ENCODE measurements at places on chromosomes 12 and 14.

DNA sequence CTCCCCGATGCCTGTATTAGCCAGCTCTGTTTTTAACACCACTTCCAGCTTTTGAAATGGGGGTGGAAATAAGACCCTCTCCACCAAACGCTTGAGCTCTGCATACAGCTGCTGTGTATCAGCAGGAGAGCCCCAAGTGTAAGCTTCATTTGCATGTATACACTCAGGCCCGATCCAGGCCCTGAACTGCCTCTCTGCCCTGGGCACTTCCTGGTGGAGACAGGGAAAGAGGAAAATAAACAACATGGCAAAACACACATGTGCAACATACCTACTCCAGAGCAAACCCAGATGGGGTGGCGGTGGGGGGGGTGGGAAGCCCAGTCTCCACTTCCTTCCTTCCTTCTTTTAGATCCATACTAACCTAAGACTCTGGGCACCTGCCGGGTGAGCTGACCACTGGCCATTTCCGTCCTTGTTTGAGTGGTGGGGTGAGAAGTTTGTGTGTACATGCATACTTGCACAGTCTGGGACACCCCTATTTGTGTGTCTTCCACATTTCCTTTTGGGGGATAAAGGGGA lies 55.3 kb downstream of the RBM19 start:
- H3K4me3 ChIP-seq = no peak overlapping the region
- no peak overlapping the region for H3K27ac ChIP-seq
- no peaks in the 10 kb centered on the region for H3K4me1 ChIP-seq
- H3K27me3 ChIP-seq = no peaks in the 10 kb centered on the region
- no peak for DNase-seq

DNA sequence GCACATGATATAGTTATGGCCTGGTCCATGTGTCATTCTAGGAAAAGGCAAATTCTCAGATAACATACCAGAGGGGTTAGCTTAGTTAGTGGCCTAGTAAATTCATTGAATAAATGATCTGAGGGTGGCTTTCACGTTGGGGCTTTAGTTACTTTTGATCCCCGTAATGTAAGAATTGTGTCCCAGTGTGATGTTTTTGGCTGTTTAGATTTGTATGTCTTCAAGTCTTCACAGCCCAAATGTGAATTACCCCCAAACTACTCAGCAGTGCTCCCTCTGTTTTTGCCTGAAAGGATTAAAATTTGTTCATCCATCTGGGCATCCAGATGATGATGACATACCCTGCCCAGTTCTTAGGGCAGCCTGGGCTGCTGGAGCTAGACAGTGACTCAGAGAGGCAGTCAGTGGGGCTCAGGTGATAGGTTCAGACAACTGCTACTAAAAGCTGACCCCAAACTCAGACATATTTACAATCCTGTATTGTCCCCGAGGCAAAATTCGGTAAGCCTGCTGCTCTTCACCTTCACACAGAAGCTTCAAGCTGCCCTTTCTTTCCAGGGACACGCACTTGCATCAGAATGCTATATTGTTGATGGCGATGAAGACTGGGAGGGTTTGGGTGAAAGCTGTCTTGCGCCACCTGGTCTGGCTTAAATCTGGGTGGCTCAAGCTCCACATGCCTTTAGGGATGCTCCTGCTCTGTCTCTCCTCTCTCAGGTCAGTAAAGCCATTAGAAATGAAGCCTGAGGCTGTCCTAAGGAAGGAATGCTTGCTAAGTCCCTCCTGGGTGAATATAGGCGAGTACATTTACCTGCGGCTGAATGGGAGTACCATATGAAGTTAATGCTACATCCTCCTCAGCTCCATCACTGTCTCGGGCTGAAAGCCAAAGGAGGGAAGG lies 10.3 kb downstream of the GPRC5D start:
- H3K27ac ChIP-seq = no peak overlapping the region
- no peak overlapping the region for H3K4me3 ChIP-seq
- H3K36me3 ChIP-seq = no peaks in the 10 kb centered on the region
- peak; percentile 58 for DNase-seq
- no peaks in the 10 kb centered on the region for H3K27me3 ChIP-seq
- no peaks in the 10 kb centered on the region for H3K4me1 ChIP-seq

DNA sequence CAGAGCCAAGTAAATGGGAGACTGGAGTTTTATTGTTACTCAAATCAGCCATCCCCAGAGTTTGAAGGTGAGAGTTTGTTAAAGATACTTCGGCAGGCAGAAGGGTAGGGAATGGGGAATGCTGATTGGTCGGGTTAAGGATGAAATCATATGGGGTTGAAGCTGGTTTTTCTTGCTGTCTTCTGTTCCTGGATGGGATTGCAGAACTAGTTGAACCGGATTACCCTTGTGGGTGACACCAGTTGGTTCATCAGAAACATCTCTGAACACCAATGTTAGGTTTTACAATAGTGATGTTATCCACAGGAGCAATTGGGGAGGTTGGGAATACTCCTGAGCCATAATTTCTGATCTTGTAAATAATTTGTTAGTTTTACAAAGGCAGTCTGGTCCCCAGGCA lies 18.7 kb upstream of the SMCO2 start:
- H3K4me1 ChIP-seq = no peaks in the 10 kb centered on the region
- H3K4me3 ChIP-seq = no peak overlapping the region
- no peak overlapping the region for H3K27ac ChIP-seq
- H3K36me3 ChIP-seq = no peaks in the 10 kb centered on the region

DNA sequence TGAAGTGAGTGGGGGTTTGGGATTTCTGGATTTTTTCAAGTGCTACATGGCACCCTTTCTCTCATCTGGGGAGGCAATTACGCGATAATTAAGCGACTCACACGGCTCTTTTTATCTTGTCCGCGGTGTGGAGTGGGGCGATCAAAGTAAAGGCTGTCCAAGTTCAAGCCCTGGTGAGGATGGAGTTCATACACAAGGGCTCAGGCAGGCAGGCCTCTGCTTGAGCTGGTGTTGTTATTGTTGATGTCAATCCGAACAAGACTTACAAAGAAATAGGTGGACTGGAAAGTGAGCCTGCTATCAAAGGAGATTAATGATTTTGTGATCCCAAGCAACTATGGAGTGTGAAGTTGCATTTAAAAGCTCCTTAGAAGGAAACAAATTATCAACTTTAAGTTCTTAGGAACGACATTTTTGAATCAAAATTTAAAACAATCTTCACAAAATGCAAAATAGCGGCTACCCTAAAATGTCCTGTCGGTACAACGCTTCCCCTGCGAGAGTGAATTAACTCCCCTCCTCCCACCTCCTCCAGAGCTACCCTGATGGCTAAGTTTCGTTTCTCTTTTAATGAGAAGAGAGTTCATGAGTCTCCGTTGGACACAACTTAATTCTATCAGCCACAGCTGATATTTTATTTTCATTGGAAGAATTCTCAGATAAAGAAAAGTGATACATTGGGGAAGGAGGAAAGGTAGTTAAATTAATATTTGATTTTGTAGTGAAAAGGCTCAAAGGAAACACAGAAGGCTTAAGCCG lies 5.9 kb downstream of the FOXA1 start:
- H3K36me3 ChIP-seq = no peaks in the 10 kb centered on the region
- H3K4me1 ChIP-seq = peaks cover 29% of the 10 kb centered on the region
- DNase-seq = no peak
- H3K27me3 ChIP-seq = peaks cover 30% of the 10 kb centered on the region
- peak overlapping the region; percentile 74 for H3K27ac ChIP-seq

GRCh38 chr12:113295886-113296556 lies 38.9 kb downstream of the SLC8B1 start:
- peaks cover 30% of the 10 kb centered on the region for H3K4me1 ChIP-seq
- no peaks in the 10 kb centered on the region for H3K27me3 ChIP-seq
- peaks cover 55% of the 10 kb centered on the region for H3K36me3 ChIP-seq
- H3K27ac ChIP-seq = no peak overlapping the region

DNA sequence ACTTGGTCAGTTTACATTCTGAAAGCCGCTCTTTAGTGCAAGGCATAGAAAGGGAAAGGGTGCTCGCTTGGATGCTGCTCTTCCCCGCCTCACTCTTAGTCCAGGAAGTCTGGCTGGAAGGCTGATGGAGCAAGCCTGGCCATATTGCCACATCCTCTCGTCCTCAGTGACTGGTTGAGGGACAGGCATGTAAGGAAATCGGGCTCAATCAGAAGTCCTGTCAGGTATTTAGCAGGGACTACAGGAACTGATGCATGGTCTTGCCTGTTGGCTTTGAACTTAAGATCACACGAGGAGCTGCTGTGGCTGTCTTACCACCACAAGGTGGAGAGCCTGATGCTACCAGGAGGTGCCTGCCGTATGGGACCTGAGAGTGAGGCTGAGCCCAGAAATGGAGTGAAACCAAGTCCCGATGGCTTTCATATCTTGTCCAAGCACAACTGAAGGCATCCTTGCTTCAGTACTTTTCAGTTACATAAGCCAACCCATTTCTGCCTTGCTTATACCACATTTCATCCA lies 10.7 kb upstream of the C12orf75 start:
- peaks cover 6% of the 10 kb centered on the region for H3K4me1 ChIP-seq
- H3K36me3 ChIP-seq = no peaks in the 10 kb centered on the region
- no peak overlapping the region for H3K4me3 ChIP-seq

- H3K36me3 ChIP-seq = no peaks in the 10 kb centered on the region
- H3K4me1 ChIP-seq = peaks cover 10% of the 10 kb centered on the region
- no peaks in the 10 kb centered on the region for H3K27me3 ChIP-seq
These were observed 4.1 kb downstream of the CYP46A1 start for GRCh38 chr14:99688210-99688581.

GRCh38 chr12:116939734-116940133 lies 29.0 kb downstream of the FBXW8 start:
- DNase-seq = no peak
- H3K4me3 ChIP-seq = no peak overlapping the region
- no peaks in the 10 kb centered on the region for H3K36me3 ChIP-seq
- H3K27ac ChIP-seq = no peak overlapping the region
- H3K4me1 ChIP-seq = peaks cover 18% of the 10 kb centered on the region
- H3K27me3 ChIP-seq = no peaks in the 10 kb centered on the region

DNA sequence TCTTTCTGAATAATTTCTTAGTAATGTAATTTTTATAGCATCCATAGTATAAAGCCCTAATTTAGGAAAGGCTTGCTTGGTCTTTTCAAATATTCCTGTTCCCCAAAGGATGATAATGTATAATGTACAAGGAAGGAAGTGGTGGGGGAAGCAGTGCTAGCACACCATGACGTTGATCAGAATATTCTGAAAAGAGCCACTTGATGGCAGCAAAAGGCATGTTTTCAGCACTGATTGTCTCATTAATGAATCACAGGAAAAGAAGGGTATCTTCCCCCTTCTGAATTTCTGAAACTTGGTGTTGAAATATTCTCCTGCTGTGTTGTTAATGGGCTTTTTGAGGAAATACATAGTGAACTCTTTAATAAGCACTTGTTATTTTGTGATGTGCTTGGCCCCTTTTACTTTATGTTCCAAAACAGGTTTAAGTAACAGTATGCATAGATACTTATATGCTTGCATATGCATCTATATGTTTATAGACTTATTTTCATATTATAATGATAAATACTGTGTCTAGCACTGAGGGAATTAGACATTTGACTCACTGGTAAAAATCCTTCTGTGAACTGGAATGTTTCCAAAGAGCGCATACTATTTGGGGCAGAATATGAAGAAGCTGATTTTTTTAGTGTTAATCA lies 122.0 kb downstream of the TMEM117 start:
- H3K27ac ChIP-seq = no peak overlapping the region

DNA sequence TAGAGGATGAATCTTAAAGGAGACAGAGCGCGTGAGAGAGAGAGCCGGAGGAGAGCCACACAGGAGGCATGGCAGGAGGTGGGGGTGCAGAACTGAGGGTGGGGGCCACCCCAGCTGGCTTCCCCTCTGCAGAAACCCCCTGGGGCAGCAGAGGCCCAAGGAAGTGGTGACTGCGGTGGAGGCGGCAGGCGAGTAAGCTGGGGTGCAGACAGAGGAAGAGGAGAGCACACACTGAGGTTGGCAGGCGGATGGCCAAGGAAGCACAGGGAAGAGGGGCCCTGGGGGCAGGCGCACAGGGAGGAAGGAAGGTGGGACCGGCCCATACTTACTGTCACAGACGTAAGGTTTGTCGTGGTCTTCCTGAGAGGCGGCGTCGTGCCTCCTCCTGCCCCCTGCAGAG lies 179.8 kb downstream of the DPF3 start:
- H3K27ac ChIP-seq = no peak overlapping the region
- no peak overlapping the region for H3K4me3 ChIP-seq
- H3K4me1 ChIP-seq = no peaks in the 10 kb centered on the region
- no peak for DNase-seq
- no peaks in the 10 kb centered on the region for H3K27me3 ChIP-seq

DNA sequence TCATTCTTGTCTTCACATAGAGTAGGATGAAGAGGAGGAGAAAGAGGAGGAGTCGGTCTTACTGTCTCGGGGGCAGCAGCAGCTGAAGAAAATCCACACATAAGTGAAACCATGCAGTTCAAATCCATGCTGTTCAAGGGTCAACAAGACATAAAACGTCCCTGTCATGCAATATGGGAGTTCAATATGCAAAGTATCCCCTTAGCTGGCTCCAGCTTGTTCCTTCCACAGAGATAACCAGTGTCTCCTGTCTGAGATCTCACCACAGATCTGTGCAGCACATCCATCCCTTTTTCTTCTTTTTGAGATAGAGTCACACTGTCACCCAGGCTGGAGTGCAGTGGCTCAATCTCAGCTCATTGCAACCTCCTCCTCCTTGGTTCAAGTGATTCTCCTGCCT lies 357.5 kb downstream of the GALC start:
- no peak overlapping the region for H3K27ac ChIP-seq
- H3K27me3 ChIP-seq = no peaks in the 10 kb centered on the region
- H3K4me3 ChIP-seq = no peak overlapping the region
- DNase-seq = no peak
- H3K36me3 ChIP-seq = no peaks in the 10 kb centered on the region

DNA sequence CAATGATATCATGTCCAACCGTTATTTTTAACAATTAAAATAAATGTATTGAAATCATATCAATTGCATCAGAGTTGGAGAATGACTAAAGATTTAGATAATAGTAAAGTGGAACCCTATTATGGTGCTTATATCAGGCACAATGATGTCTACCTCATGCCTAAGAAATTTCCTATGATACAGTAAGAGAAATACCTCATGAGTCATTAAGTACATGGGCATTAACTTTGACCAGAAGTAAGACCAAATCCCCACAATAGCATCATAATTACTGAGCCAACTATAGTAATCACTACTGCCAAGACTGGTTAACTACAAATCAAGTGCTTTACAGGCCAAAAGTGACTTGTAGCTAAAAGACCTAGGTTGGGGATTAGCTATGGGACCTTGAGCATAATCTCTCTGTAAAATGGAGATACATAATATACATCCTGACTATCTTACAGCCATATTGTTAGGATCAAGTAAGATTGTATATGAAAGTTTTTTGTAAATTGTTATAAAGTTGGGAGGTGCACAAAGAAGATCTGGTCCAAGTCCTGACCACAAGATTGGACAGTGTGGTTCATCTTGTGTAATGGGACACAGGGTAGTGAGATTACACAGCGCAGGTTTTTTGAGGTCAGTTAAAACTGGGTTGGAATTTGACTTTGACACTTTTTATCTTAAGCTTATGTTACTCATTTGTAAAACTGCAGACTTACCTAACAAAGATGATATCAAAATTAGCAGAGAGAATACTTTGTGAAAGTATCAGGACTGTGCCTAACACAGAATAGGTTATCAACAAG lies 60.5 kb downstream of the ERGIC2 start:
- DNase-seq = no peak
- no peak overlapping the region for H3K4me3 ChIP-seq
- peaks cover 7% of the 10 kb centered on the region for H3K4me1 ChIP-seq
- no peaks in the 10 kb centered on the region for H3K27me3 ChIP-seq

- H3K4me1 ChIP-seq = no peaks in the 10 kb centered on the region
- no peaks in the 10 kb centered on the region for H3K36me3 ChIP-seq
- H3K27ac ChIP-seq = no peak overlapping the region
These were observed 486.8 kb downstream of the KCNH5 start for GRCh38 chr14:62558451-62558850.
